ENCODE measurements at places on chromosomes 2 and 18.

DNA sequence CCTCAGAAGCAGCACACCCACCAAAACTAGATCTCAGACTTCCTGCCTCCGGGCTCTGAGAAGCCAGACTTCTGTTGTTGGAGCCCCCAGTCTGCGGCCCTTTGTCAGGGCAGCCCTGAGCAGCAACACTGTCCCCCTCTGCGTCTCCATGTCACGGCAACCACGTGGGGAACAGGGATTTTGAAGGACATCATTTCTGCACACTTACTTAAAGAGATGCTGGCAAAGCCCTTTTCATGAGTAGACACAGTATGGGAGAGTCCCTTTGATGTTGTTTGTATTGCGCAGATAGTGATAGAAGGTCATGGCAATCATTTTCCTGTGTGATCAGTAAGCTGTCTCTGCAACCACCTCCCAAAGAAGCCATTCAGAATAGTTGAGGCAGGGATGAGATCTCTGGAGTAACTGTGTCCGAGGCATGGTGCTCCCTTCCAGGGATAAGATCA is 69.1 kb upstream of the ID2 start:
- DNase-seq = no peak

DNA sequence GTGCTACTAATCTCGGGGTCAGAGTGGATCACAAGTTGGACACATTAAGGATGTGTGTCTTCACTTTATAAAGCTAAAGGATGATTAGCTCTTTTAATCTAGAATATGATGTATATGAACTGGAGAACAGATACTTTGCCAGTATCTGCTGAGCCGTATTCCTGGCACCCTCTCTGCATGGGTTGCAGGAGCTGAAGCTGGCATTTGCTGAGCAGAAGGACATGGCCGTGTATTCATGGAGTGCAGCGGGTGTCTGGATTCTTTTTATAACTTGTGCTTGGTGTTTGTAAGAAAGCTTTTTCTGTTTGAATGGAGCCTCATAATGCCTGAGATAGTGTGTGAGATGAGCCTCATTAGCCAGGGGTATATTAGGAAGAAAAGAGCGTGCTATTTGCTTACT is 103.9 kb upstream of the MCFD2 start:
- no peak for DNase-seq

DNA sequence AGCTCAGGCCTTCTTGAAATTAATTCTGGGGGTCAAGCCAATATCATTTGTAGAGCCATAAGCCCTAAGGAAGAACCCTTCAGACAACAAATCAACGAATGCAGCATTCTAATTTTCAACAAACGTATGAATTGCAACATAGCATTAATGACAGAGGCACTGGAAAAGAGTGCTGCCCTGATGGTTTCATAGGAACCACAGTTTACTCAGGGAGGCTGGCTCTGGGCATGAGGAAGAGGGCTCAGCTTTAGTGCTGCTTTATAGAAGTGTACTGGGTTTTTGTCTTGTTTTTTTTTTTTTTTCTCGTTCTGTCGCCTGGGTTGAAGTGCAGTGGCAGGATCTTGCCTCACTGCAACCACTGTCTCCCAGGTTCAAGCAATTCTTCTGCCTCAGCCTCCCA is 36.1 kb upstream of the CAB39 start:
- no peak for DNase-seq

GRCh38 chr2:121037480-121037879 is 247.5 kb downstream of the TFCP2L1 start:
- no peak for DNase-seq

All from dermis microvascular lymphatic vessel endothelial cell (primary cell).